SJSA1 (cell line): ENCODE measurements at places on chromosomes 2 and 18.
A peak's percentile ranks its signal among the peaks of the same experiment; 100 is the strongest.

- no peak for DNase-seq
- H3K27me3 ChIP-seq, result no peaks in the 10 kb centered on the region
- H3K4me1 ChIP-seq, result no peaks in the 10 kb centered on the region
- no peak overlapping the region for H3K4me3 ChIP-seq
- H3K36me3 ChIP-seq, result no peaks in the 10 kb centered on the region
- no peak overlapping the region for H3K27ac ChIP-seq
Observed at GRCh38 chr2:33034784-33035183, 88.0 kb downstream of the LTBP1 start.

DNA sequence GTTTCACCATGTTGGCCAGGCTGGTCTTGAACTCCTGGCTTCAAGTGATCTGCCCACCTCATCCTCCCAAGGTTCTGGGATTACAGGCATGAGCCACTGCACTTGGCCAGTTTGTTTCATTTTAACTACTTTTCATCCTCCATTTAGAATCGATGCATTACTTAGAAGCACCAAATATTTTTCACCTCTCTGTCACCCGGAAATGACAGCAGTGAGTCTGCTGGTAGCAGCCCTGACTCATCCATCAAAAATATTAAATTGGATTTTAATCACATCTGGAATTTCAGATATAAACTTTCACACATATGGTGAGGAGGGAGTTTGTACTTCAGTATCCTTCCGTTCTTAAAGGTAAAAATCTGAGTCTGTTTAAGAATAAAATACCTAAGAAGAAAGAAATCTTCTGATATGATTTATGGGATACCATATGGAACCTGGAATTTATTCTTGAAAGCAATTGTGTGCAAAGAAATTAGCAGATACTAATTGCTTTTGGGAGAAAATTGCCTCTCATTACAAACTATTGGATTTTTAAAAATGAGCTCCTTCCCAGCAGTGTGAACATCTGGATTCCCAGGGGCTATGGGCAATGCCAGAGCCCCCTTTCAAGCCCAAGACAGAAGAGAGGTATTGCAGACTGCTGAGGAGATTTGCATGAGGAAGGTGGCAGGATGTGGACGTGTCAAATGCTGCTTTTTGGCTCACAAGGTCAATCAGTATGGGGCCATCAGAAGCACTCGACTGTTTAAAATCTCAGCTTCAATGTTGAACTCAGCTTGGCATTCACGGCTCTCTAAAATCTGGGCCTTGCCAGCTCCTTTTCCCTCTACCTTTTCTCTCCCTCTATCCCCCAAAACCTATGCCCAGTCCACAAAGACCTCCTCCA is 279.5 kb upstream of the SIX2 start:
- H3K36me3 ChIP-seq, result no peaks in the 10 kb centered on the region
- no peak overlapping the region for H3K27ac ChIP-seq
- H3K27me3 ChIP-seq, result no peaks in the 10 kb centered on the region
- DNase-seq, result no peak
- H3K4me1 ChIP-seq, result peaks cover 15% of the 10 kb centered on the region

DNA sequence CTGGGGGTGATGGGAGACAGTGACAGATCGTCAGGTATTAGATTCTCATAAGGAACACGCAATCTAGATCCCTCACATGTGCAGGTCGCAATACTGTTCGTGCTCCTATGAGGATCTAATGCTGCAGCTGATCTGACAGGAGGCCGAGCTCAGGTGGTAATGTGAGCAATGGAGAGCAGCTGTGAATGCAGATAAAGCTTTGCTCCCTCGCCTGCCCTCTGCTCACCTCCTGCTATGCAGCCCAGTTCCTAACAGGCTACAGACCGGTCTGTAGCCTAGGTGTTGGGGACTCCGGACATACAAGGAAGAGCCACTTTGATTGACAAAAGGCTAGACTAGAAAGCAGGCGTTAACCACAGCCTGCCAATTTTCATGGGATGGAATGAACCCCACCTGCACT is 183.6 kb upstream of the TMEM200C start:
- no peaks in the 10 kb centered on the region; the same call in 1 of the 2 replicates for H3K27me3 ChIP-seq
- no peaks in the 10 kb centered on the region for H3K4me1 ChIP-seq
- H3K4me3 ChIP-seq, result no peak overlapping the region

DNA sequence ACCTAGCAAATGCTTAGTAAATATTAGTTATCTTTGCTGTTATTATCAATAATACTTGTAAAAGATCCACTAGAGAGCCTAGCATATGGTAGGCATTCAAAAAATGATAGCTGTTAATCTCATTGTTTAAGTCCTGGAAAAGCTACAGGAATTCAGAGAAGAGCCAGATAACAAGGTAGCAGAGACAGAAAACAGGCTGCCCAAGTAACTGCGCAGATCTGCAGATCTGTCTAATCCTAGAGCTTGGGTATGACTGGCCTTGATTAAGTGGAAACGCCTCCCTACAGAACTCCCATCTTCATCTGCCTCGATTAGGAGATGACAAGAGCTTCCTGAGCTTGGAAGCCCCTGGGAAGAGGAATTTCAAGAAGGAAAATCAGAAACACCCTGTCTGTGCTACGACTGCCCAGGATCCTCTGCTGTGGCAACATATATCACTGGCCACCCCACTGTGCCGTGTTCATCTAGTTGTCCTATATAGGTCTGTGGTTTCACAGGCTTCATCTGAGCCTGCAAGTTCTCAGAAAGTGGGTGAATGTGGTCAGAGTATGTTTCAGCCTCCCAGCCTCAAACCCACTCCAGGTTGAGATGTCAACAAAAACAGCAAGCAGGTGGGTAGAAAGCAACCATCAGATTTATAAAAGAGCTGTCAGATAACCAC is 151.5 kb upstream of the PKDCC start:
- H3K36me3 ChIP-seq, result no peaks in the 10 kb centered on the region
- H3K27ac ChIP-seq, result no peak overlapping the region
- no peak for DNase-seq

DNA sequence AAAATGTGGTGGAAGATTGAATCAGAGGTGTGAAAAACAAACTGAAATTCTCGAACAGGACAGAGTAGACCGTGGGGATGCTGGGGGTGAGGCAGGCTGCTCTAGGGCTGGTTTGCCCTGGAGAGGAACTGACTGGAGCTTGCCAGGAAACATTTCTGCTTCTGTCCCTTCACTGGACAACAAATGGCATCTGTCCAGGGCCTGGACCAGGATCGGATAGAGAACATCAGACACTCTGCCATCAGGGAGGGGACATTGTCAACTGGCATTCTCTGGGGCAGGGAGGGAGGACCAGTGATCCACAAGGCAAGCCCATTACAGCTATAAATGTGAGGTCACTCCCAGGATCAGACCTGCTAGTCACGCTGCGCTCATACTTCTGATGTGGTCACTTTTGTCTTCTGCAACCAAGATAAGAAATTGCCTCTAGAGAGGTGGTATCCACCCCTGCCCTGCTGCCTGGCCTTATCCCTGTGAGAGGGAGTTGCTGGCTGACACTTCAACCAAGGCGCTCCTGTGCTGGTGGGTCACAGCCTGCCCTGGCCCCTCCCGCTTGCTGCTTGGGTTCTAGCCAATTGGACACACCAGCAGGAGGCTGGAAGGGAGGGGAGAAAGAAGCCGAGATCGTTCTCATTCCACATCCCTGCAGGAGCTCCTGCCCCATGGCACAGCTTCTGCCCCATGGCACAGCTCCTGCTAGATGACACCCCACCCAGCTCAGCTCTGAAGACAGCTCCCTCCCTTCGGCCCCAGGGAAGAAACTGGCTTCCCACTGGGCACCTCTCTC is 8.7 kb downstream of the NPPC start:
- no peaks in the 10 kb centered on the region for H3K36me3 ChIP-seq
- no peak for DNase-seq
- no peaks in the 10 kb centered on the region for H3K4me1 ChIP-seq
- no peak overlapping the region for H3K27ac ChIP-seq
- no peak overlapping the region for H3K4me3 ChIP-seq

DNA sequence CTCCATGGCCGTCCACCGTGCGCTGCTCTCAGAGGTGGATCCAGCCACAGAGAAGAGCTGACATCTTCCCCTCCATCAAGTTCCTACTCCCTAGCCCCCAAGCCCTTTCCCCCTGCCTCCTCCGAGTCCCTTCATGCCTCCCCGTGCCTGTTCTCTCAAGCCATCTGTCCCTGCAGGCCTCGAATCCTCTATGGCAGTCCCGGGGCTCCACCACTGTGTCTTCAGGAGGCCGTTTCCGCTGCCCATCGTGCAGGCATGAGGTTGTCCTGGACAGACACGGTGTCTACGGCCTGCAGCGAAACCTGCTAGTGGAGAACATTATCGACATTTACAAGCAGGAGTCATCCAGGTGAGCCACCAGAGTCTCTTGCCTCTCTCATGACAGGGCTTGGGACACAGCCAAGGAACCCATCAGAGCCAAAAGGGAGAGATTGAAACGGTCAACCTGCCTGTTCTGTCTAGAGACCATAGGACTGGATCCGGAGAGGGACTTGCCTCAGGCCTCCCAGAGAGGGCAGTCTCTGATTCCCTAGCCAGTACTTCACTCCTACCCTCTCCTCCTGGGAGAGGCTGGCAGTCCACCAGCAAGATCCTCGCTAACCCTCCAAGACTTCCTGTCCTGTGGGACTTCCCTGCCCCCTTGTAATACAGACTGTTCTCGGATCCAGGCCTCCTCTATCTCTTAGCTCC is 9.7 kb downstream of the UCN start:
- H3K27me3 ChIP-seq, result no peaks in the 10 kb centered on the region
- no peaks in the 10 kb centered on the region for H3K36me3 ChIP-seq
- no peak for DNase-seq
- no peak overlapping the region for H3K27ac ChIP-seq
- no peak overlapping the region for H3K4me3 ChIP-seq
- H3K4me1 ChIP-seq, result peaks cover 9% of the 10 kb centered on the region

DNA sequence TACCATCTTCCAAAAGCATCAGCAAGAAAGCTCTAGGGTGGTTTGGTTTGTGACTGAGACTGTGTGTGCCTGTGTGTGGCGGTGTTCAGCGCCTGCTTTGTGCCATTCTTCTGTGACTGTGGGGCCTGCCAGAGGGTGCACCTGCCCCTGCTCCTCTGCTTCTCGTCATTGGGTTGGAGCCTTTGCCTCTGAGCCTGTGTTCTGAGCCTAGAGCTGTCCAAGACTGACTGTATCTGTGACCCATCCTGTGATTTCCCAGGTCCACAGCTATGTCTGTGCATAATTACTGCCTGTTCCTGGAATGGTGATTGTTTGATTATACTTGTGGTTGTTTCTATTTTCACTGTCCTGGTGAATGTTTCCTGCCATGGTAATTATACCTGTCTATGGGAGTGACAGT is 57.1 kb upstream of the KLHL29 start:
- peaks cover 12% of the 10 kb centered on the region for H3K27me3 ChIP-seq
- DNase-seq, result no peak
- no peak overlapping the region for H3K27ac ChIP-seq
- no peak overlapping the region for H3K4me3 ChIP-seq
- H3K36me3 ChIP-seq, result no peaks in the 10 kb centered on the region

DNA sequence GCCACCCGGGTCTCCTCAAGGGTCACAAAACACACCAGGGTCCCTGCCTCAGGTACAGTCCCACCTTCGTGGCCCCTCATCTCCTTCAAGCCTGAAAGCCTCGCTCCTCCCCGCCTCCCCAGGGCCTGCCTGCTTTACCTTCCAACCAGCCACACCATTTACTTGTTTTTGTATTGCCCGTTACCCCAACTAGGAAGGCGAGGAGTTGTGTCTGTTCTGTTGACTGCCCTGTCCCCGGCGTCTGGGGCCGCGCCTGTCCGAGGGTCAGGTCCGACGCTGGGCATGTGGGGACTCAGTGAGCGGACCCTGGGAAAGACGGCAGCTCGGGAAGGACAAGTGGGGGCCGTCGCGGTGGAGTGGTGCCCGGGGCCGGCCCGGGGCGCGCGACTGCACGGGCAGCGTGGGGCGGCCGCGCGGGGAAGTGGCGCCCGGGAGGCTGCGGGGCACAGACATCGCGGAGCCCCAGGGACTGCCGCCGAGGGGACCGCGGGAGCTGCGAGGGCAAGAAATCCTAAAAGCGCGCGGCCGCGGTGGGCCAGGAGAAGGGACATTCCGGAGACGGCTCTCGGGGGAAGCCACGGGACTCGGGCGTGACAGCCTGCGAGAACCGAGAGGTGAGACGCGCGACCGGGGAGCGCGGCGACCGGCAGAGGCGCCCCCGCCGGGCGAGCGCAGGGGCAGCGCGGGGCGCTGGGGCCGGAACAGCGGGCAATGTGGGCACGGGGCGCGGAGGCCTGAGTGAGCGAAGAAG is 797 bp upstream of the GRHL1 start:
- DNase-seq, result peak; percentile 65
- no peaks in the 10 kb centered on the region for H3K36me3 ChIP-seq
- no peak overlapping the region for H3K27ac ChIP-seq
- no peaks in the 10 kb centered on the region for H3K27me3 ChIP-seq
- peaks cover 37% of the 10 kb centered on the region for H3K4me1 ChIP-seq

GRCh38 chr2:133790711-133791110 is 222.4 kb upstream of the NCKAP5 start:
- DNase-seq, result no peak
- peak overlapping the region; percentile 76 for H3K27ac ChIP-seq
- no peaks in the 10 kb centered on the region for H3K27me3 ChIP-seq
- no peak overlapping the region for H3K4me3 ChIP-seq

- no peaks in the 10 kb centered on the region for H3K4me1 ChIP-seq
- no peaks in the 10 kb centered on the region for H3K36me3 ChIP-seq
- H3K27ac ChIP-seq, result no peak overlapping the region
- DNase-seq, result no peak
Observed at GRCh38 chr2:129753261-129753660, 226.2 kb upstream of the RAB6C start.

GRCh38 chr18:44851856-44852621 is 171.4 kb downstream of the SETBP1 start:
- H3K27me3 ChIP-seq, result no peaks in the 10 kb centered on the region
- H3K4me3 ChIP-seq, result no peak overlapping the region
- DNase-seq, result no peak

DNA sequence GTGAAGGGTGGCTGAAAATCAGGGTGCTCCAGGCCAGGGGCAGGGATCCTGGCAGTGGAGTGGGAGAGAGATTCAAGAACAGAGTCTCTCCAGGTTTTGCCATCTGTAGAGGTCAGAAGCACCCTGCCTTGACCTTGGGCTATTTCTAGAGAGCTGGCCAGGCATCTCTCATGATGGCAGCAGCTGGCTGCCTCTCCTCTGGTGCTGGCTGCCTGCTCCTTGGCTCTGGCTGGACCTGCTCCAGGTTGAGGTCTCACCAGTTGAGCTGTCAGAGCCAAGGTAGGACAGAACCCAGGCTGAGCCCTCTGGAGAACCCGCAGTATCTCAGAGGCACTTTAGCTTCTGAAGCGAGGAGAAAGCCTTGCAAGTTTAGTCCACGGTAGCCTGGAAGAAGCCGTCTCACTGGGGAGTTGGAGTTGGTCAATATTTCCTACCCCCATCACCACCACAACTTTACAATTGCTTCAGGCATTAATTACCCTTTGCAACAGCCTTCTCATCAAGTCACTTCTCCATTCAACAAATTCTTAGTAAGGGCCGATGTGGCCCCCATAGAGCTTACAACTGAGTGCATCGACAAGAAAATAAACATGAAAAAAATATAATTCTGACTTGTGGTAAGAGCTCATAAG is 25.6 kb downstream of the GNLY start:
- H3K4me3 ChIP-seq, result no peak overlapping the region
- H3K27ac ChIP-seq, result no peak overlapping the region
- H3K27me3 ChIP-seq, result no peaks in the 10 kb centered on the region
- H3K4me1 ChIP-seq, result peaks cover 9% of the 10 kb centered on the region
